ENCODE measurements at places on chromosomes 2 and 18.
A peak's percentile ranks its signal among the peaks of the same experiment; 100 is the strongest.

DNA sequence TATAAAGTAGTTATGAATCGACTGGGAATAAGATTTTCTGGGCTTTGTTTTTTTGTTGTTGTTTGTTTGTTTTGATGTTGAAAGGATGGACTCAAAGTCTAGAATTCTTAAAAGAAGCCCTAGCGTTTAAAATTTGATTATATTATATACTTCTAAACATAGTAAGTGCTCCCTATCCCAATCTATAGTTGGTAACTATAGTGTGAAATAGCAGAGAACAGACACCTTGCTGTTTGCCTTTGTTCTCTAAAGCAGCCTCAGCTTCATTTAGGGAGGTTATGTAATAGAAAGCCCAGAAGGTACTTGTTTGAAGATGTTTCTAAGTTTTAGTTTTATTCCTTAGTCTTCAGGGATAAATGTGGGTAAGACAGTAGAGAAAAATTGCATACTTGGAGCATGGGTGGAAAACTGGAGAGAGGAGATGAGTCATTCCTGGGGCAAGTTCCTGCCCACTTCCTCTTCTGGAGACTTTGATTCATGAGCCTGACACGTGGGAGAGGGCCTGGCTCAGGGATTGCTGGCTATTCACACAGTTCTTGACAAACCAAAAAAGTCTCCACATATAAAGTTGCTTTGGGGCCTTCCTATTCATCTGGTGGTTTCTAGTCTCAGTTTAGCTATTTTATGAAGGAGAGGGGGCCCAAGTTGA, 131.9 kb downstream of the MYO1B start:
- DNase-seq: no peak

DNA sequence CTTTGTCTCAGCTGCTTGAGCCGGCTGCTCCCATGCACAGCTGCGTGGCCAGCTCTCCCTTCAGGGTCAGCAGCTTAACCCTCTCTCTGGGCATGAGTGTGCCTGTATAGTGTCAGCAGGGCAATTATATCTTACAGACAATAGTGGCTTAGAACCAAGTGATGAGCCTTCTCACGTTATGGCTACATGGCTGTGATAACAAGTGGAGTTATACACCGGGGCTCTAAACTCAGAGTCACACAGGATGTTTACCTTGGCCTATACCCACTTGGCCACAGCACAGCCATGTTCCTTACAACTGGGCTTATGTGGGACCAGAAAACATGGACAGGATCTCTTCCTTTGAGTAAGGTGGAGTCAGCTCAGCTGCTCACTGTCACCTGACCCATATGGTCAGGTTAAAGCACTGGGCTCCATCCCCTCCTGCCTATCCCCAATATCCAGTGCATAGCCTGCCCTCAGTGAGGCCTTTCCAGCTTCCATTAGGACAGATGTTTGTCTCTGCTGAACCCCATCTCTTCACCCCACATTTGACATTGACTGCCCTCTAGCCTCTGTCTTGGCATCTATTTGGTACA, 294.2 kb upstream of the NCKAP5 start:
- no peak for DNase-seq

DNA sequence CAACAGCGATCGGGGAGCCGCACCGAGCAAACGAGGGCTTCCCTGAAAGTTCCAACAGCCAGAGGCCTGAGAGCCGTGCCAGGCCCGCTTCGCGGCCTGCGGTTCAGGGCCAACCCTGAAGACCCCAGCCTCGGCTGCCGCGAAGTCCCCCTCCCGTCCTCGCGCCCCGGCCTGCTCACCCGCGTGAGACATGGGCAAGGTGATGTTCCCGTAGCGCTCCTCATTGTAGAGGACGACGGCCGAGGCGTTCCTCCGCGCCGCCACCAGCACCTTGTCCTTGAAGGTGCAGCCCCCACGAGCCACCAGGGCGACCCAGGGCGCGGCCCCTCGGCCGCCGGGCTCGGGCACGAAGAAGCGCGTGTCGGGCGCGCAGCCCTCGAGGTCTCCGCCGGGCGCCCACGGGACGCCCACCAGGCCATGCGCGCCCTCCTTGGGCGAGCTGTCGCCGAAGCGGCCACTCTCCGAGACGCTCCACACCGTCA, 510 bp downstream of the RNF149 start:
- DNase-seq: no peak

DNA sequence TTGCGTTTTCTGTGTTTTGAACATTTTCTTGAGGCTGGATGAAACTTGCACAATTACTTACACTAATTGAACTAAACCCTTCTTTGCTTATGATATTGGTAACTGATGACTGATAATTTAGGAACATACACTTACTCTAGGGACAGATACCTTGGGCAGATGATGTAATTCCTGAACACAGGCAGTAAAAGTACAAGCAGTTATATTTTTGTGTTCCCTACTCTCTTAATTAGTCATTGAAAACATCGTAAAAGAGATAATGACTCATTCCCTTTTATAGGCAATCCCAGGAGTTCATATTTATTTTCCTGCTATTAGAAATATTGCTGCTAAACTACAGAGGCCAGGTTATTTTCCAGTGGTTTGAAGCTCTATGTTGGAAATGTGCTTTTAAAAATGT, 46.4 kb downstream of the CCDC85A start:
- DNase-seq: no peak

GRCh38 chr2:41965909-41966295, 81.9 kb upstream of the PKDCC start:
- DNase-seq: no peak

DNA sequence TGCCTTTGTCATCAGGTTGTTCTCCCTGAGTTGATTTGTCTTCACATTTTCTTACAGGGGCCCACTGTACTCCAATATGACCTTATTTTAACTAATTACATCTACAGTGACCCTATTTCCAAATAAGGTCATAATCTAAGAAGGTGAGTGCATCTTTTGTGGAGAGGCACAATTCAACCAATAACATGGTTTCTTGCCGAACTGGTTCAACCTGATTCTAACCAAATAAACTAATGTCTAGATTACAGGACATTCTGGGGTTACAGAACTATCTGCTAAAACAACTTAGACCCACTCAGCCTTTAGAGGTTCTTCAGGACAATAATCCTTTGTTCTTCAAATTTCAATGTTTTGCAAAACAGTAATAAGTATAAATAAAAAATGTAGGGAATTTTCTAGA, 496.5 kb upstream of the SOX11 start:
- no peak for DNase-seq

- DNase-seq: peak; percentile 62
These were observed at the start of gene SEPTIN2 for GRCh38 chr2:241315879-241316631. TSS of gene SEPTIN2 (plus strand) at chr2:241315925. CDS start at chr2:241324233, 8,308 bp downstream.

All from activated CD8-positive, alpha-beta memory T cell treated with anti-CD3 and anti-CD28 coated beads for 48 hours (primary cell).